ENCODE measurements at places on chromosomes 3 and 15.

- no peak for DNase-seq
These were observed 41.3 kb downstream of the METTL6 start for GRCh38 chr3:15385901-15386653.

DNA sequence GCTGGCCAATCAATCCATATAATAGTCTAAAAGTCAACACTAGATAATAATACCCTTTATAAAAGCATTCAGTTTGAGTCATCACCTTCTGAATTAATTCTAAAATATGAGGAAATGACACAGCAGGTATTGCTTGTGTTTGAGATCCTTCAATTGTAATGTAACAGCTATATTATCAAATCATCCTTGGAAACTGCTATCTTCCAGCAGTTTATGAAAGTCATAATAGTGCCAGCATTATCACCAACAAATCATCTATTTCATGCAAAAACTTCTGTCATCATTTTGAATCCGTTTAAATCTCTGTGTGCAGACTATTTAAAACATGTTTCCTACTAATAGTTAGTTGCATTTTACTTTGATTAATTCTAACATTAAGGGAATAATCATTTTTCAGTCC lies 468.7 kb downstream of the CADM2 start:
- DNase-seq = no peak

DNA sequence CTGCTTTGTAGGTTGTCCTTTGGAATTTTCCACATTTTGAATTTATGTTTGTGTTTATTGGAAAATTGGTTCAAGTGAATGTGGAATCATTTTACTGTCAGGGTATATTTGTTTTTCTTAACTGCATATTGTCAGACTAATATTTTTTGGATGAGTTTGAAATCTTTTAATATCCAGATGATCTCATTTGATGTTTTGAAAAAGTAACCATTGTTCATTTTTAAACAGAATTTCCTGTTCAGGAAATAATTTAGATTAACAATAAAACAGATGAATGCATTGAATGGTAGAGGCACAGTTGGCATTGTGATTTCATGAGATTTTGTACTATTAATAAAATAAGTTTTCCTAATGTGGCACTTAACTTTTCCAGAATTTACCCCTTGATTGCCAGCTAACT lies 15.5 kb downstream of the TRAK1 start:
- no peak for DNase-seq

DNA sequence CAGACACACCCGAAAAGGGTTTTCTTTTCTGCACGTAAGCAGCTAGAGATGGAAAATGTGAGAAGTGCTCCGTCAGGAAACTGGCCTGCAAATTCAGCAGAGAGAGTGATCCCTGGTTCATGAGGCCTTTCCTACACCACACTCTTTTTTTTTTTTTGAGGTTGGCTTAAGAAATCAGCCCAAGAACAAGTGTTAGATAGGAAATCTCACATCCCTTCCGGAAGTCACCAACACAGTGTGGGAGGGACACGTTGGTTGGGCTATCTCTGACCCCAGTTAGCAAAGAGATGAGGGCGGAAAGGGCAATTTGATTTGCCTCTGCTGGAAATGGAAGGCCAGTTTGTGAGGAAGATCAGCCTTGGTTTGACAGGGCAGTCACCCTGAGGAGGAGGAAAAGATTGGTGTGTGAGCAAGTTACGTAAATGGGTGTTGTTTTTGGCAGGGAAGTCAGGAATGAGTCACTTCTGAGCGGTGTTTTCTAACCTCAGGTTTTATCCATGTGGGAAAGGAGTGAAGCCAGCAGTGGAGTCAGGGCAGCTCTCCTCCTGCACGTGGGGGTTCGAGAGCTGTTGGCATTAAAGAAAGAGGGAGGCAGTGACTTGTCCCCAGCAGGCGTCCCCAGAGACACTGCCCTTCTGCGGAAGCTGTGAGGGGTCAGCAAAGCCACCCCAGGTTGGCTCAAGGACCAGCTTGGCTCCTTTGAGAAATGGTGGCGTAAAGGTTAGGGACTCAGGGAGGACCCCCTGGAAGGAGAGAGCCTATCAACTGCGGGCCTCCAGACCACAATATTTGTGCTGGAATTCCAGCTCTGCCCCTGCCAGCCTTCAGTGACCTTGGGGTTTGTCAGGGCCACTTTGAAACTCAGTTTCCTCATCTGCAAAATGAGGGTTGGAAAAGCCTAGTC lies 237.6 kb upstream of the BHLHE40 start:
- no peak for DNase-seq

GRCh38 chr3:133210656-133211055 lies 172.5 kb downstream of the TMEM108 start:
- no peak for DNase-seq

GRCh38 chr15:93202405-93202804 lies 113.4 kb upstream of the RGMA start:
- no peak for DNase-seq

- DNase-seq = no peak
These were observed 169.3 kb downstream of the ADAMTS17 start for GRCh38 chr15:100172356-100173024.

DNA sequence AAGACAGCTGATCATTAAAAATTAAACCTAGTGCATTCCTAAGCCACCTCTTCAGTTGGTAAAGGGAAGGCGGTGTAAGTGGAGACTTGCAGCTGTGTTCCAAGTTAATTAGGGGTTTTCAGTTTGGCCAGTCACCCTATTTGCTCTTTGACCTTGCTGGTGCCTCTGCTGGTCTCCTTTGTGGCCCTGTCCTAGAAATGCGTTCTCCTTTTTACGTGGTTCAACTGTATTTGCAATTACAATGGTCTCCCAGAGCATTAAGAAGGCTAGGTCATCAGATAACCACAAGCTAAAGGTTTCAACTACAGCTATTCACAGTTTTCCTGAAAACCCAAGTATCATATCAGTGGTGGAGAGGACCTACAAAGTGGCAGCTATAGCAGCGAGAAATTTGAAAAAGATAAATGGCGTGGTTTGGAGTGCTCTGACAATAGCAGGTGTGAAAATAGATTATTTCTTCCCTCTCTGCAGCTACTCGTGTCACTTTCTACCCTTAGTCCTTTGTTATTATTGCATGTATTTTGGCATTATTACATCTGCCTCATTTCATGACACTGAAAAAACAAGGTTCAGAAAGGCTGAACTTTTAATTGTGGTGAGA lies 203.5 kb upstream of the TBC1D5 start:
- no peak for DNase-seq

DNA sequence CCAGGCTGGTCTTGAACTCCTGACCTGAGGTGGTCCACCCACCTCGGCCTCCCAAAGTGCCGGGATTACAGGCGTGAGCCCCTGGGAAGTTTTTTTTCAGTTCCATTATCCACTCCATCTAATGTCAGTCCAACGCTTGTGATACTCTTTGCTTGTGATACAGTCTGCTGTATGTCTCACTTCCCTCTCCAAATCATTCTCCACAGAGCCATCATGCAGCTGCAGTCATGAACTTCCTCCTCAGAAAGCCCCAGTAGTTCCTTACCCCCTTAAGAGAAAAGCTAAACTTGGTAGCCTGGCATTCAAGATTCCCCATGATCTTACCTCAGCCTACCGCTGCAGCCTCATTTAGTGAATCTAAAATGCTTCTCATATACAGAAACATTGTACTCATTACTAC lies 2.3 kb downstream of the ARPC4 start:
- no peak for DNase-seq

DNA sequence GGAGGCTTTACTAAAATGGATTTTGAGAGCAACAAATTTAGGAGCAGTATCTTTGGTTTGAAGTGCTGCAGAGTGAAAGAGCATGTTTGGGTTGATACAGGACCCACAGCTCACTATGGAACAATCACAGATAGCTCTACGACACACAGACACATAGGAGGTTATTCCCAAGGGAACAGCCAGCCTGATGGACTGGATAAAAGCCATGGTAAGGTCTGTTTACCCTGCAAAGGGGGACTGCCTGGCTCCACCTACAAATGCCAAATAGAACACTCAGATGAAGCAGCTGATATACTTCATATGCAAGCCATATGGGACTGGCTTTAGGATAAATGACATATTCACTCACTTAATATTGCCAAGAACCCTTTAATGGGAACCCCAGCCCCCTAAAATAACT lies 75.4 kb downstream of the CDC25A start:
- DNase-seq = no peak

- DNase-seq = no peak
These were observed 93.6 kb downstream of the SEC22A start for GRCh38 chr3:123295171-123295900.

DNA sequence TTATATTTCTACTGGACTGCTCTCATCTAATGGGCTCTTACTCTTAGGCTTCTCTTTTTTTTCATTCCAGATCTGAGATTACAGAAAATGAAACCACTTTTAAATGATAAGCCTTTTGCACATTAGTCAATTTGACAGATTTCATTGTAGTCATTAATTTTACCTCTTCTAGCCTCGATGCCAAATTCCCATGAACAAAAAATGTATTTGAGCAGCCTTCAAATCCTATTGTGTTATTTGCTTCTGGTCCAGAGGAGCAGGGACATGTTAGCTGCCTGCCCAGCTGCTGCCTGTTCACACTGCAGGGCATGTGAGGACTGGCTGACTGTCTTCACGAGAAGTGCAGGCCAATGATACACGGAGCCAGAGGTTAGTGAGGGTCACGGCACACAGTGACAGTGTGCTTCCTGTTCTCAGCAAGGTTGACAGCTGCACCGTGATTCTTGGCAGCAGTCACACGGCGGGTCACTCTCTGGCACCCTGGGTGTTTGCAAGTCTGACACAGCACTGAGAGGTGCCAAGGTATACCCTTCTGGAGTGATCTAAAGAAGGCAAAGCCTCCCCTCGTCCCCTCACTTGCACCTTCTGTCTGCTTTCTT lies 40.8 kb downstream of the KAT2B start:
- peak; percentile 95 for DNase-seq

- DNase-seq = no peak
These were observed 209.3 kb upstream of the UMPS start for GRCh38 chr3:124520970-124521369.

GRCh38 chr15:70156671-70157271 lies 59.1 kb upstream of the TLE3 start:
- peak; percentile 89 for DNase-seq

GRCh38 chr15:52559575-52559974 lies 9.3 kb downstream of the ARPP19 start:
- no peak for DNase-seq

DNA sequence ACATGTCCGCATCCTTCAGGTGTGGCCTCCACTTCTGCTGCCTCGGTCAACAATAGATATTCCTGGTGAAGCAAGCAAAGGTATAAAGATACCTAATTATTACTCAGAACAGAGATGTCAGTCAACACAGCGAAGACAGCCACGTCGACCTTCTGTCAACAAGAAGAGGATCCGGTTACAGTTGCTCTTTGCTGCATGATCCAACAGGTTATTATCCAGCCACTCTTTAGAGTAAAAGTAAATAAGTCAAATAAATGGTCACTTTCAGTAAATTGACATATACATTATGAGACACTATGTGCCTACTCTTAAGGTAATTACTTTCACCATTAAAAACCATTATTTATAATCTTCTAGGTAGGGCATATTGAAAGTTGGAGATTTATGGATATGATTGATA lies 356.8 kb upstream of the ATP11B start:
- DNase-seq = no peak

GRCh38 chr3:62496503-62496902 lies 123.2 kb upstream of the FEZF2 start:
- DNase-seq = no peak

DNA sequence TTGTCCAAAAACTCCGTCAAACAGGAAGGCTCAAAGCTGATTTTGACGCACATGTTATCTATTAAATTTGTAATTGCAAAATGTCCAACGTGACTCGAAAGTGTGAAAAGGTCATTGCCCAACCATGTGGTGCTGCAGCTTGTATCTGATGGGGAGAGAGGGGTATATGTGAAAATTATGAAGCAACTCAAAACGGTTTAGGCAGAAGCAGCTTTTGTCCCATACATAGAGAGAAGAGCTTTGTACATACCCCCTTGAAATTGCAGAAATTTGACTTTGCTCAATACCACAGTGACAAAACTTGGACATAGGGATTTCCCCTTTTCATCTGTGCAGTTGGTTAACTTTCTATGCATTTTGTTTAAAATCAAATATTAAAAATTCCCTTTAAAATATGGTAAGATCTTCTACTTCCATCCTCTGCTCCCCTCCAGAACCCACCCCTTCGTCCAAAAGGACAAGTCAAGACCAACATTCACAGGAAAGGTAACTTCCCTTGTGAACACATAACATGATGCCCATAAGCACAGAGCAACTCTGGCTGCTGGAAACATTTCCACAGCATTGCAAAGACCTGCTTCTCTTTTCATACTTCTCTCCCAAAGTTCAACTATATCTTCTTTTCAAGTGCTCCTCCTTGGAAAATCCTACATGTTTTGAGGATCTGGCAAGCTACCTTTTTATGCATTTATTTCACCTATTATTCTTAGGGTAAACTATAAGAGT lies 253.7 kb upstream of the THBS1 start:
- no peak for DNase-seq

DNA sequence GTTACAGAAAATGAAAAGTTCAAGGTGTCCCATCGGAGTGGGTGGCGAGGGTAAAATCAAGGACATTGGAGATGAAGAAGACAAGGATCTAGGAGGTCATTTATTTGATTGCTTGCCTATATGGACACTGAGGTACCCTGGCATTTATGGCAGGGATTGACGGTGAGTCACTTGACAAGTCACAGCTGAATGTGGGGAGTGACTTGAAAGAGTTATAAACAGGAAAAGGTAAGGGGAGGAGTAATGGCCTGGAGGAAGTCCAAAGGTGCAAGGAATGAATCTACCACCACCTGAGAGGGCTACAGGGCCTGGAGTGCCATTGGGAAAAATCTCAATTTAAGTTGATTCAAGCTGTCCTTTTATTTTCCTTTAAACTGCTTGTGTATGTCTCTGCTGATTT lies 11.8 kb upstream of the SGO1 start:
- DNase-seq = no peak

- DNase-seq = no peak
These were observed 13.2 kb downstream of the LIMD1 start for GRCh38 chr3:45607790-45608189.

GRCh38 chr3:181701096-181701495 lies 10.6 kb upstream of the SOX2 start:
- no peak for DNase-seq

GRCh38 chr3:27319847-27320526 lies 49.2 kb downstream of the NEK10 start:
- no peak for DNase-seq

DNA sequence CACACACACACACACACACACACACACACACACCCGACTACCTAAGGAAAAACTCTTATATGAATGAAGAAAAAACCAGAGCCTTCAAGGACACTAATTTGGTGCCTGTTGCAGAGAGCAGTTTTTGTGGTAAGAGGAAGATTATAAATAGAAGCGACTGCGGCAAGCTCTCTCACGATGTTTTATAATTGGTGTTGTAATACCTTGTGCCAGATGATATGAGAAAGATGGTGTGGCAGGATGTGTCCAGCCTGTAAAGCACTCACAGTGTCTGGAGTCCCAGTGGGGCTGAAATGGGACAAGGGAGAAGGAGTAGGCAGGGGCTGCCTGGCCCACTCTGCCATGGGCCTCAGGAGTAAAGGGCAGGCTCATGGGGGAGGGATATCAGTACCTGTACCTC lies 839.9 kb downstream of the AGBL1 start:
- DNase-seq = no peak

All from psoas muscle (tissue), 8 donors.